ENCODE measurements at places on chromosomes 16 and 17.

GRCh38 chr17:36142235-36142634 lies 34.2 kb downstream of the TBC1D3B start:
- no peak for DNase-seq

GRCh38 chr17:70922268-70922667 lies 752.9 kb downstream of the KCNJ2 start:
- no peak for DNase-seq

DNA sequence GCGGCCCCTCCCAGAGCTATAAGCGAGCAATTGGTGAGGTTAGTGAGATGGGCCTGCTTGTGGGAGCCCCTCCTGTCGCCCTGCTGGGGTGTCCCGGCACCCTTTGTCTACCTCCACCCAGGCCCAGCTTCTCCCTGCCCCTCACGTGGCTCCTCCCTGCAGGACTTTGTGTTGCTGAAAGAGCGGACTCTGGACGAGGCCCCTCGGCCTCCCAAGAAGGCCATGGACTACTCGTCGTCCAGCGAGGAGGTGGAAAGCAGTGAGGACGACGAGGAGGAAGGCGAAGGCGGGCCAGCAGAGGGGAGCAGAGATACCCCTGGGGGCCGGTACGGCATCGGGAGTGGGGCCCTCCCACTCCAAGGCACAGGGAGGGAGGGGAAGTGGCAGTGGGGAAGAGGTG lies 6.1 kb upstream of the C17orf107 start:
- DNase-seq: no peak

- DNase-seq: no peak
These were observed 53.1 kb upstream of the BCO1 start for GRCh38 chr16:81185416-81185815.

- DNase-seq: no peak
These were observed 53.5 kb downstream of the SOCS1 start for GRCh38 chr16:11202260-11203091.

- DNase-seq: no peak
These were observed 130.9 kb upstream of the CACNG3 start for GRCh38 chr16:24125214-24125613.

- no peak for DNase-seq
These were observed 154.4 kb downstream of the TANC2 start for GRCh38 chr17:63120406-63120805.

DNA sequence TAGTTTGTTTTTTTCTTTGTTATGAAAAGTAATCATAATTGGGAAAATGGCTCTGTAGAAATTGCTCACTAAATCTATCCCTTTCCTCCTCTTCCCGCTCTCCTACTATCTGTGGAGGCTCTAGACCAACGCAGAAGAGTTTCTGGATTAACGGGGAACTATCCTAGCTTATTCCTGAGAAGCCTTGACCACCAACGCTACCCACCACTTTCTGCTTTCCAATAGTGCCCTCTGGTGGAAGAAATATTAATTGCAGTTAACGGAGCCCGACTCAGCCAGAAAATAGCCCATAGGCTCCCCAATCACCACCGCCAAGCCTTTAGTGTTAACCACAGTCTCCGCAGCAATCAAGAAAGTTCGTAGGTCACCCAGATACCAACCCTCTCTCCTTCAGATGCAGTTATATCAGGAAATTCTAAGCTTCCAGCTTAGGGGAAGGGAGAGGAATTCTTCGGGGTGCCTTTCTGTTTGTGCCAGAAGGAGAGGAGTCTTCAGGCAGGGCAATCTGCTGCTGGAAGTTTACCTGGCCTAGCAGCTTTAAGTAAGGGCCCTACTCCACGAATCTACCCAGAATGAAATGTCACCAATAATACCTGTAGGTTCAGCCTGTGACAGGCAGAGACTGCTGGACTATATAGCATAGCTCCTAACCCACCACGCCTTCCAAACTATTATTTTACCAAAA lies 23.0 kb upstream of the NSRP1 start:
- DNase-seq: peak; percentile 69

All from Calu3 (cell line).